ENCODE measurements at places on chromosomes 7 and 10. TPM values are rescaled to one million over a fixed set of nuclear protein-coding genes. Genes with fewer than 3 reads are reported as not detected.

DNA sequence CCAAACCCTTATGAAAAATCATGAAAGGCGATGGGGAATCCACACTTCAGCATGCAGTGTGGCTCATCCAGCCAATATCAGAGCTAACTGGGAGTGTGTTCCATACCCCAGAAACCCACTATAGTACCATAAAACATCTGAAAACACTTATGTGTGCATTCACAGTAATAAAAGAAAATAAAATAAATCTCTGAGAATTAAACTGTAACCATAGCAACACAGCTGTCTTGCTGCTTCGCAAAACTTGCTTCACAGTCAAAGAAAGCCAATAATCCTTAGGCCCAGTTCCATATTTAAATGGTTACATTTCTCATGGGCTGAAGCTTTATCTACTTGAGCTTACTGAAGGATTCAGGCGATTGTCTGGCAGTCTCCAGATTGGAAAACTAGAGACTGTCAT lies 19.9 kb upstream of the POLR1F start:
- DNase-seq, result no peak

- DNase-seq, result no peak
These were observed 26.0 kb upstream of the PFKFB3 start for GRCh38 chr10:6176691-6177231.

C7orf33 gene
- not detected for polyA plus RNA-seq

DNA sequence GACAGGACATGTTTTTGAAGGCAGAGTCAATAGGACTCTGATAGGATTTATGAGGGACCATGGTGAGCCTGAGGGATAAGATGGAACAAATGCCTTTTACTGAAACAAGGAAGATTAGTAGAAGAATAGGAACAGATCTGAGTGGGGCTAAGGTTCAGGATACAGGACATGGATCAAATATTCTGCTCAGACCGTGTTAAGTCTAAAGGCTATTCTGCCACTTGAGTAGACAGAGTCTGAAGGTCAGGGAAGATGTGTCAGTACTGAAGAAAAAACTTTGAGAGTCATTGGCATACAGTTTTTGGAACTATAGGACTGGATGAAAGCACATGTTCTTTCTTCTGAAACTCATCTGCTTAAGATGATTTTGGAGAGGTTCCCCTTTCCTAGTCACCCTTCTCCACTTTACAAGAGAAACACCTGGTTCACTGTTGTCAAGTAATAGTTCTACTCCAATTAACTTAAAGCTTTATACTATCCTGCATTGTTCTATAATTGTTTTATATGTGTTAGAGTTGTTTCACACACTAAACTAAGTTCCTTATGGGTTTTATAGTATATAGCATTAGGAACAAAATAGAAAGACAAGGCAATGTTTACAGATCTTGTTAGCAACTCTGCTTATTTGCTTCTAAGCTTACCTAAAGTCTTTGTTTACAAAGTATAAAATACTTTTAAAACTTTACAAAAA lies 43.4 kb downstream of the WASL start:
- DNase-seq, result no peak

DNA sequence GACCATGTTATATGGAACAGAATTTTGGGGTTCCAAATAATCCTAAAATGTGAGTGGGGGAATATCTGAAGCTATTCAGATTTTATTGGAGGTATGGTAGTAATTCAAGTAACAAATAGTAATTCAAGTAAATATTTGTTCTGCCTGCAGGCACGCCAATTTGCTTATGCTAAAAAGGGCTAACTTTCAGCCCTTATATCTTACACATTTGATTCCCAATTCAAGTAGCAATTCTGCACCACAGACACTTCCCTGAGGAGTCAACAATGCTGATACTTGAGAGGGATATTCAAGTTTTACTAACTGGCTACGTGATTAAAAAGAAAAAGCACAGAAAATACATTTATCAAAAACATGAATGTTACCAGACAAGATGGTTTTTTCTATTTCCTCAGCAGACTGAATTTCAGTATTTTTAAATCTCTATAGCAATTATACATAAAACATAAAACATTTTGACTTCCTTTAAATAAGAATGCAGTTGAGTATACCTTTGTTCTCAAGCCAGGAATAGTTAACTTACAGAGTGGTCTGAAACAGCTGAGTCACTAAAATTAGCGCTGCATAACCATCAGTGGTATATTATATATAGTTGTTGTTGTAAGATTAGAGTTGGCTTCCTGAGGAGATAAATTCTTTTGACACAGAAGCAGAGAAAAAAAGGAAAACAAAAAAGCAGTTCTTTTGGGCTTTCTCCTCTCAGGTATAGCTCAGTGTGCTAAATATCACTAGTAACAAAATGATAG lies 33.9 kb downstream of the MTPN start:
- DNase-seq, result no peak

DNA sequence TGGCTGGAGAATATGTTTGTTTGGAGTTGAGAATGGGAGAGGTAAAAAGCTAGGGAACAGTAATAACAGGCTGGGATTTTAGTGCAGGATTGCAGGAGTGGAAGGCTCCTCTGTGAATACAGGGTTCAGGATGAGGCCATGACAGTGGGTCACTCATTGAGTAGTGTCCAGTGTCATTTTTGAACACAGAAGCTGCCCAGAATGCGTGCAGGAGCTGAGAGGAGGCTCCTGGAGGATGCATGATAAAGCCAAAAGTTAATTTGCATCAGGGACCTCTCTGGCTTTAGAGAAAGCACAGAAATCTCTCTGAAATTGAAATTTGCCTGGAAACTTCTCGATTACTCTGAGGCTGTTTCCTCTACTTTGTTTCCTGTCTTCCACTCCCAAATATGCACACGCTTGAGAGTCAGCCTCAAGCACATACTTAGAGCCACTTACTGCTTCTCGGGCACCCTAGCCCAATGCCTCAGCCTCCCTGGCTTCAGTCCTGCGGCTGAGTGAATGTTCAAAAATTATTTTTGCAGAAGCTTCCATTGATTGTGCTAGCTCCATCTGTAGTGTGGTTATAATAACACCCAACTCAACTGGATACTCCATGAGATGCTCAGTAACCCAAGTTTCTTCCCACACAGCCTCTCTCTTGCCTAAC lies 1.8 kb upstream of the GALNT17 start:
- no peak for DNase-seq

LHPP gene
- polyA plus RNA-seq, result 60.2 TPM

DNA sequence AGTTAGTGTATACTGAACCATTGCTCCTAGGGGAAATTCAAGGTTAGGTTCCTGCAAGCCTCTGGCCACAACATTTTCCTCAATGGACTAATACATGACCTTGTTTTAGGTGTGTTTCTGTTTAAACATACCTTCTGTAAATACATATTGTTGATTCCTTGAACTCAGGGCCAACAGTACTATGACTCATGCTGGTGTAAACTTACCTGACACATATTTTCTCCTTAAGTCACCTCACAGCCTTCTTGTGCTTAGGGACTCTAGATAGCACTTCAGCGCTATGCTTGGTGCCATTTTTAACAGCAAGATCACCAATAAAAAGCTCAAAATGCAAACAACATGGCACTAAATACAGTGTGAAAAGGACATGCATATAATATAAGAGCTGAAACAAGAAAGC lies 176.4 kb downstream of the TAX1BP1 start:
- no peak for DNase-seq

- DNase-seq, result no peak
These were observed 990.3 kb upstream of the ZNF722 start for GRCh38 chr7:63008366-63008765.

GRCh38 chr10:84499846-84500245 lies 171.5 kb downstream of the CCSER2 start:
- DNase-seq, result no peak

KCNH2 gene
- 2.7 TPM for polyA plus RNA-seq

DNA sequence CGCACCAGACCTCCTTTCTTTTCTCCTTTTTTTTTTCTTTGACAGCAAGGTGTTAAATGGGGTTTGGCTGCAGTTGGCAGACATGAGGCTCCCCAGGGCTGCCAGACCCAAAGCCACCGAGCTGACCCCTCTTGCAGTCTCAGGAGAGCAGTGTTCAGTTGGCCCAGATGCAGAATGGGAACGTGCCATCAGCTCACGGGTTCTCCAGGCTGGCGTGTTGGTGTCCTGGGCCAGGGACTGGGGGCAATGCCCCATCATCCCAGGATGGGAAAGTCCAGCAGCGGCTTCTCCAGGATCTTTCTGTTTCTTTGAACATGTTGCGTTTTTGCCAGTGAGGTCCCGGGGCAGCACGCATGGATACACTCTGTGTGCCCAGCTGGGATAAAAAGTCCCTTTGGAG lies 114.6 kb upstream of the KCTD7 start:
- no peak for DNase-seq

GLI3 gene
- polyA plus RNA-seq, result not detected

SRGN gene
- polyA plus RNA-seq, result 52.3 TPM

ASAH2 gene
- 0.25 TPM for polyA plus RNA-seq

GRCh38 chr7:121832347-121832746 lies 40.6 kb upstream of the PTPRZ1 start:
- no peak for DNase-seq

GRCh38 chr7:132403465-132404110 lies 172.7 kb downstream of the PLXNA4 start:
- no peak for DNase-seq

GRCh38 chr7:43248961-43249822 lies 136.7 kb downstream of the HECW1 start:
- no peak for DNase-seq

GRCh38 chr10:125135771-125136035 lies 24.7 kb downstream of the CTBP2 start:
- DNase-seq, result no peak

DNA sequence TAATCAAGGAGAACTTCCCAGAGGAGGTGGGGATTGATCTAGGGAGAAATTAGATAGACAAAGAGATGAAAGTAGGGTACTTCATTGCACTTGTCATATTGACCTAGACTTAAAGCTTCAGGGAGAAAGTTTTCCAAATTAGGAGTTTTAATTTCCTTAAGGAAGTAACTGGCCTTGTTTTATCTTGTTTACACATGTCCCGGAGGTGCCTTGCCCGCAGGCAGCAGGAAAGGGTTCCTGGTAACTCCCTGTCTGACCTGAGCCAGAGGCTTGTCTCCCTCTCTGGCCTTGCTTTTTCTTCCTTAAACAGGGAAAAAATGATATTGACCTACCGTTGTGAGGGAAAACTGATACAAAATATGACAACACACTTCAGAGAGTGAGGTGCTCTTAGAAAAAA lies 181.6 kb downstream of the EVX1 start:
- DNase-seq, result no peak

GRCh38 chr7:100573691-100574361 lies at the start of gene SAP25:
SAP25 (minus strand) TSS chr7:100573900; CDS start chr7:100573742, 158 bp downstream.
- no peak for DNase-seq

GRCh38 chr10:10819206-10819856 lies 198.3 kb upstream of the CELF2 start:
- no peak for DNase-seq

DNA sequence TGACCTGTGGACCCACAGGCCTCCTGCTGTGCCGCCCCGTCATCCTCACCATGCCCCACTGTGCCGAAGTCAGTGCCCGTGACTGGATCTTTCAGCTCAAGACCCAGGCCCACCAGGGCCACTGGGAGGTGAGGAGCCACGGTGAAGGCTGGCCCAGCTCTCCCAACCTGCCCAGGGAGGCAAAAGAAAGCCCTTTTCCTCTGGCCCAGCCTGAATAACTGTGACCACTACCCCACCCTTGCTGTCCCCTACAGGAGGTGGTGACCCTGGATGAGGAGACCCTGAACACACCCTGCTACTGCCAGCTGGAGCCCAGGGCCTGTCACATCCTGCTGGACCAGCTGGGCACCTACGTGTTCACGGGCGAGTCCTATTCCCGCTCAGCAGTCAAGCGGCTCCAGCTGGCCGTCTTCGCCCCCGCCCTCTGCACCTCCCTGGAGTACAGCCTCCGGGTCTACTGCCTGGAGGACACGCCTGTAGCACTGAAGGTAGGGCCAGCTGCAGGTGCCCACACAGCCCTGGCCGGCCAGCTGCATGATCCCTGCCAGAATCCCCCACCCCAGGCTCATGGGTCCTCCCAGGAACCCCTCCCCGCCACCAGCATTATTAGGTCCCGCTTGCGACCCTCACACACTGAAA lies 25.5 kb upstream of the SLC29A3 start:
- DNase-seq, result no peak

- no peak for DNase-seq
These were observed 69.4 kb downstream of the RNF133 start for GRCh38 chr7:122629412-122629953.

CALML3 gene
- polyA plus RNA-seq, result not detected

GRCh38 chr7:148277042-148277660 lies 313.4 kb upstream of the C7orf33 start:
- no peak for DNase-seq

GRCh38 chr7:22672846-22673680 lies 53.9 kb upstream of the IL6 start:
- peak; percentile 54 for DNase-seq

- DNase-seq, result peak; percentile 18
These were observed 31.0 kb downstream of the MKI67 start for GRCh38 chr10:128095027-128095752.

GRCh38 chr7:9240001-9240400 lies 806.6 kb downstream of the NXPH1 start:
- DNase-seq, result no peak

DNA sequence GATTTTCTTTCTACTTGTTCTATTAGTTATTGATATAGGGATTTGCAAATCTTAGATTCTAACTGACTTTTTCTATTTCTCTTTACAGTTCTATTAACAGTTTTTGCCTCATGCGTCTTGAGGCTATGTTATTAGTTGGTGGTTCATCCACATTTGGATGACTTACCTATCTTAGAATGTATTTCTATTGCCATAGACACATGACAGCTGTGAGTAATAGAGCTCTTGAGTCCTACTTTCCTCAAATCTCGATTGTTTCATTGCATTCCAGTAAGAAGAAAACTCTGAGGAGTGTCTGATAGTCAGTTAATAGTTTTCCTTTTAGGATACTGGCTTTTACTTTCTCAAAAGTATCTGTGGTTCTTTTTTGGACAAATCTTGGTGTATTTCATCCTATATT lies 241.4 kb upstream of the ZNF32 start:
- DNase-seq, result no peak

DNA sequence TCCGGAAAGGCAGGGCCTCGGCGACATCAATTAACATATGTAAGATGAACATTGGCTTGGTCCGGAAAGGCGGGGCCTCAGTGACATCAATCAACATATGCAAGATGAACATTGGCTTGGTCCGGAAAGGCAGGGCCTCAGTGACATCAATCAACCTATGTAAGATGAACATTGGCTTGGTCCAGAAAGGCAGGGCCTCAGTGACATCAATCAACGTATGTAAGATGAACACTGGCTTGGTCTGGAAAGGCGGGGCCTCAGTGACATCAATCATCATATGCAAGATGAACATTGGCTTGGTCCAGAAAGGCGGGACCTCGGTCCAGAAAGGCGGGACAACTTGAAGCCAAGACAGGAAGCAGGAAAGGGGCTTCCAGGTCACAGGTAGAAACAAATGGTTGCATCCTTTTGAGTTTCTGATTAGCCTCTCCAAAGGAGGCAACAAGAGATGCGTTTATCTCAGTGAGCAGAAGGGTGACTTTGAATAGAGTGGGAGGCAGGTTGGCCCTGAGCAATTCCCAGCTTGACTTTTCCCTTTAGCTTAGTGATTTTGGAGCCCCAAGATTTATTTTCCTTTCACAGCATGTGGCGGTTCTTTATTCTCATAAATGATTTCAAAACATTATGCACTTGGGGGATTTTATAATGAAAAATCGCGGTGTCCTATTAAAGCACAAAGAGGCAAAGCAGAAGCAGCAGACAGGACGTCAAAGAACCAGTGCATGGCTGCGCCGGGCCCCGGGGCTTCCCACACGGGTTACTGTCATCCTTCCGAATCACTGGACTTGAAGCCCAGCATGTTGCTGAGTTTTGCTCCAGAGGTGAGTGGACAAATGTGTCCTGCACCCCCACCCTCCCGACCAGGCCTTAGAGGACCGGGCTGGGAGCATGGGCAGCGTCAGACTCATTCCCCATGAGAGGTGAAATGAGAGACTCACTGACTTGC lies 43.1 kb upstream of the EN2 start:
- no peak for DNase-seq

GRCh38 chr7:3218411-3219225 lies 82.4 kb upstream of the SDK1 start:
- no peak for DNase-seq
